ENCODE measurements at places on chromosomes 16 and 17. TPM values are rescaled to one million over a fixed set of nuclear protein-coding genes. Genes with fewer than 3 reads are reported as not detected.

- H3K4me1 ChIP-seq: no peaks in the 10 kb centered on the region
- peaks cover 24% of the 10 kb centered on the region for H3K36me3 ChIP-seq
- no peak for DNase-seq
- no peaks in the 10 kb centered on the region for H3K27me3 ChIP-seq
Observed at GRCh38 chr16:69691980-69692911, 34.1 kb downstream of the NQO1 start.

The HIC1 gene
- 0.62 TPM for total RNA-seq

- H3K36me3 ChIP-seq: no peaks in the 10 kb centered on the region
- DNase-seq: peak; percentile 64
- no peak overlapping the region for H3K4me3 ChIP-seq
- H3K4me1 ChIP-seq: peaks cover 8% of the 10 kb centered on the region
- H3K27me3 ChIP-seq: no peaks in the 10 kb centered on the region
Observed at GRCh38 chr17:73760439-73760758, 116.2 kb upstream of the SDK2 start.

DNA sequence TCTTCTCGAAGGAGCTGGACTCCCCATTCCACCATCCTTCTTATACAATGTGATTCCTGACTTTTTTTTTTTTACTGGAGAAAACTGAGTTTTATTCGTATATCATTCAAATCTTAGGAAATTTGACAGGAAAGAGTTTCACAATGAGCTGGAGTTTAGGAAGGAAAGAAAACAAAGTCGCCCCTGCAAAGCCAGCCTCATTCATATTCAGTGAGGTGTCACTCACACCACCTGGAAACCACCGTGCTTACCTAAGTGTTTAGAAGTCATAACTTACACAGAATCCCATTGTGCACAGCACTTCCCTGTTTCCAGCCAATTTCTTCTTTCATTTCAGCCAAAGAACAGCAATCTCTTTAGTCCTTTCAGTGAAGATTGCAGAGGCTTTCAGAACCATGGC lies 90.3 kb upstream of the CHMP6 start:
- H3K36me3 ChIP-seq: no peaks in the 10 kb centered on the region
- H3K4me3 ChIP-seq: no peak overlapping the region
- DNase-seq: no peak
- H3K4me1 ChIP-seq: peaks cover 15% of the 10 kb centered on the region

- H3K36me3 ChIP-seq: no peaks in the 10 kb centered on the region
- no peaks in the 10 kb centered on the region for H3K27me3 ChIP-seq
- peak overlapping the region; percentile 93 for H3K27ac ChIP-seq
- H3K4me3 ChIP-seq: no peak overlapping the region
- H3K4me1 ChIP-seq: peaks cover 66% of the 10 kb centered on the region
Observed at GRCh38 chr16:51543971-51544370, 392.9 kb upstream of the SALL1 start.

DNA sequence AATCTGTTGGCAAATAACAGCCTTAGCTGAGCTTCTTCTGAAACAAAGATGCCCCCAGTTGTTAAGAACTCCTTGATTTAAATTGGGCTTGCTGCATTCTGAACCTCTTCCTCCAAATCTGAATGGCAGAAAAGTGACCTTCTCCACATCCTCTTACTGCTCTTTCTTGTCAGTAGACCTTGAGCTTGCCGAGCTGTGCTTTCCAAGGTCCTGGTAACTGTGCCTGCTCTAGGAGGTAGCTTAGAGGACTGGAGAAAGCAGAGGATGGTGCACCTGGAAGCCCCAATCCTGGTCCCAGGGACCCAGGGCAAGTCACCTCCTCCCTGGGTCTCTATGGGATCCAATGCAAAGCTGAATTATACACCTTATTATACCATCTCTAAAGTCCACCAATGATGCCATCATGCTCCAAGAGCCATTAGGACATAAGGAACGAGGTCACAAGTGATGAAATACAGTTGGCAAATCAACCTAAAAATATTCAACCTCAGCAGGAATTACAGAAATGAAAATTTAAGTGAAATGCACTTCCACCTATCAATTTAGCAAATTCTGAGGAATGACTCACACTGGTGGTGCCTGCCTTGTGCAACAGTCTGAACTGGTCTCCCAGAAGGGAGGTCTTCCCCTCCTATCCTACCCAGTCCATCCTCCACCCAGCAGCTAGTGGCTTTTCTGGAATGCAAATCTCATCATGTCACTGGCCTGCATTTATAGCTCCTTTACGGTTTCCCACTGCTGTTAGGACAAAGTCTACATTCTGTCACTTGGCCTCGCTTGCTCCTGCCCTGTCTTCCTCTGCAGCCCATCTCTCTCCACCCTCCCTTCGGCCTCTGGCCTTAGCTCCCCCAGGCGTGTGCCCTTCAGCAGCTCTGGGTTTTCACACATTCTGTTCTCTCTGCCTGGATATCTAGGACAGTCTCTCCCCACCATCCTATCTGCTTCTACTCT lies 36.6 kb downstream of the TOM1L2 start:
- no peak overlapping the region for H3K4me3 ChIP-seq
- H3K27me3 ChIP-seq: no peaks in the 10 kb centered on the region
- no peaks in the 10 kb centered on the region for H3K36me3 ChIP-seq
- H3K27ac ChIP-seq: no peak overlapping the region
- no peak for DNase-seq

The TBX2 gene
- total RNA-seq: not detected

The TPSD1 gene
- not detected for total RNA-seq

GRCh38 chr17:70848785-70849184 lies 679.5 kb downstream of the KCNJ2 start:
- no peaks in the 10 kb centered on the region for H3K27me3 ChIP-seq
- no peaks in the 10 kb centered on the region for H3K4me1 ChIP-seq
- no peak for DNase-seq
- H3K27ac ChIP-seq: no peak overlapping the region

- no peak overlapping the region for H3K27ac ChIP-seq
- no peak for DNase-seq
- no peaks in the 10 kb centered on the region for H3K36me3 ChIP-seq
- H3K4me3 ChIP-seq: no peak overlapping the region
- H3K4me1 ChIP-seq: no peaks in the 10 kb centered on the region
Observed at GRCh38 chr17:17402558-17402957, 74.2 kb upstream of the MED9 start.

Measured in neural progenitor cell (in vitro differentiated cells).